ENCODE measurements at places on chromosomes 3 and 15. TPM values are rescaled to one million over a fixed set of nuclear protein-coding genes. Genes with fewer than 3 reads are reported as not detected.

GRCh38 chr3:12393894-12394293 lies 90.4 kb upstream of the TSEN2 start:
- no peak for DNase-seq

GRCh38 chr15:66169023-66169422 lies 84.5 kb downstream of the MEGF11 start:
- no peak for DNase-seq

The GPR87 gene
- 1.2 TPM for total RNA-seq

The RTP3 gene
- not detected for total RNA-seq

- no peak for DNase-seq
These were observed 79.9 kb downstream of the VGLL4 start for GRCh38 chr3:11563865-11564185.

GRCh38 chr15:25801586-25802284 lies 61.4 kb downstream of the ATP10A start:
- DNase-seq = no peak

The CHRD gene
- total RNA-seq = 0.07 TPM

The SCAANT1 gene
- total RNA-seq = not detected

GRCh38 chr3:50299638-50299928 lies 378 bp upstream of the HYAL3 start:
- DNase-seq = no peak
